ENCODE measurements at places on chromosomes 13 and 19.
A peak's percentile ranks its signal among the peaks of the same experiment; 100 is the strongest.

DNA sequence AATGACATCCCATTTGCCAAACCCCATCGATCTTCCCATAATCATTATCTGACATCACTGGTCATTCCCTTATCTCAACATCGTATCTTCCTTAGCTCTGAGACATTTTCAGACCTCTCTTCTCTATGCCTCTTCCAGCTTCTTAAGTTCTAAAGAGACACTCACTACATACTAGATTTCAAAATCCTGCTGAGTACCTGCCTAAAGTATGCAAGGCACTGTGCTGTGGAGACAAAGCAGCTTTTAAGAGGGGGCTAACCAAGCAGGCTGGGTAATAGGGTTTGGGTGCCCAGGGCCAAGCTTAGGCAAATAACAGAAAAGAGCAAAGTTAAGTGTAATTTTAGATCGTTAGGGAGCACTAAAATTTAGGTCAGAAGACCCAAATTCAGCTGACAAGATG lies 3.4 kb upstream of the POMP start:
- no peak for DNase-seq

DNA sequence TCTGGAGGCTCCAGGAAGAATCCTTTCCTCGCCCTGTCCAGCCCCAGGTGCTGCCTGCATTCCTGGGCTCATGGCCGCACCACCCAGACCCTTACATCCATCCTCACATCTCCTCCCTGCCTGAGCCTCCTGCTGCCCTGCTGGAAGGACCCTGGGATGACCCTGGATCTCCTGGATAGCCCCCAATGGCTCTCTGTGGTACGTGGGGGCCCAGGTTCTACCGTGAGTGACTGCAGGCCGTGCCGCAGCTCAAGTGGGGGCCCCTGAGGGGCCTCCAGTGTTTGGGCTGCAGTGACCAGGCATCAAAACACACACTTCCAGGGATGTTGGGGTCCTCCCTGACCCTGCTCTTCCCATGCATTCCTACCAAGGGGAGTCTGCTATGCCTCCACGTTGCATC lies 8.3 kb upstream of the MCF2L start:
- DNase-seq: no peak

DNA sequence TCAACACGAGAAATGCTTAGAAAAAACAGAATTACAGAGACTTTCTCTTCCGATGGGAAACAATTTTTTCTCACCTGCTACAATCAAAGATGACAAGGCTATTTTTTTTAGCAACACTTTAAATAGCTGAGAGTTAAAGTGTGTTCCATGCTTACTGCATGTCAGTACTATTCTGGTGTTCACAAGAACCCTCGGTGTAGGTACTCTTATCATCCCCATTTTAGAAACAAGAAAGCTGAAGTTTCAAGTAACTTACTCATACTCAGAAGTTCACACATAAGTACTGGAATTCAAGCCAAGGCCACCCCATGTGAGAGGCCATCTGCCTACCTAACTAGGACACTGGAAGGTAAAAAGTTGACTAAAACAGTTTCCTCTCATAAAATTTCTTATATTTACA lies 9.0 kb upstream of the TNFRSF19 start:
- DNase-seq: no peak

GRCh38 chr19:52542984-52543664 lies 15.7 kb downstream of the ZNF808 start:
- DNase-seq: no peak

- DNase-seq: no peak
Measured at GRCh38 chr19:3838661-3839060, 30.2 kb downstream of the ZFR2 start.

DNA sequence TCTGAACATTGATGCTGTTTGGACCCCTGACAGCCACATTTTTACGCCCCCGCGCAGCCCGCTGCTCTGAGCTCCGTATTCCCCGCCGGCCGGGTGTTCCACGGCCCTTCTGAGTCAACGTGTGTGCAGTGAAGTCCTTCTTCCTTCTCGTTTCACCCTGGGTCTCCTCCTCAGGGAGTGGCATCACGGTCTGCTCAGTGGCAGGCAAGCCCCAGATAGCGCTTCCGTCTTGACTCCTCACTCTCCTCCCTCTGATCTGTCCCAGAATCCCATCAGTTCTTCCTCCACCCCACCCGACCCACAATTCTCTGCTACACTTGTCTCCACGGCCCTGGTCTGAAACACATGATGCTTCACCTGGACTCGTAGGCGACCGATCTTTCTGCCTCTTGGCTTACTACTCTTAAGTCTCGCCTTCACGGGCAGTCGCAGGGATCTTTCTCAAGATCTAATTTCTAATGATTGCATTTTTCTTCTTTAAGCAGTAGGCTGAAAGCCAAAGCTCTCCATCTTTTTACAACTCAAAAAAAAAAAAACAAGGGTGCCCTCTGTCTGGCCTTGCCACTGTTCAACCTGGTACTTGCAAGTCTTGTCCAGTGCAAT lies 33.9 kb downstream of the CCNE1 start:
- DNase-seq: peak; percentile 24

- no peak for DNase-seq
Measured at GRCh38 chr13:73991384-73991783, 142.8 kb downstream of the KLF12 start.

- no peak for DNase-seq
Measured at GRCh38 chr13:75795274-75795673, 159.1 kb downstream of the LMO7 start.

DNA sequence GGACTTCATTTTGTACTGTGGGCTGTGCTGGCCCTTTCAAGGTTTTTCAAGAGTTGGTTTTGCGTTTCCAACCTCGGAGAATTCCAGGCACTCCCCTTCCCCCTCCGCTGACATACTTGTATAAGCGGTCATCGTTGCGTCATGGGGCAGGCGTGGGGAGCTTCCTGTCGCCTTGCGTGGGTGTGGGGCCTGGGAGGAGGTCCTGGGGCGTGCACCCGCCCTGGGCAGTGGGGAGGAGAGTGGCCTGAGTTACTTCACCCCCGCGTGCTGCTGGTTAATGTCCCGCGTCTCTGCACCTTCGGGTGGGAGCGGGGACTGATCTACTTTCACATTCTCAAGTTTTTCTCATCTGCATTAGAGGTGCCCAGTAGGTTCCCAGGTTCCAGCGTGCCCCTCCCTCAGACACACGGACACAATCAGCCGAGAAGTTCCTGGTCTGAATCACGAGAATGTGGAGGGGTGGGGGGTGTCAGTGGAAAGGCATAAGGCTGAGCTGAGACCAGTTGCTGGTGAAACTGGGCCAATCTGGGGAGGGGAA lies 4.1 kb downstream of the IER2 start:
- DNase-seq: peak; percentile 65

DNA sequence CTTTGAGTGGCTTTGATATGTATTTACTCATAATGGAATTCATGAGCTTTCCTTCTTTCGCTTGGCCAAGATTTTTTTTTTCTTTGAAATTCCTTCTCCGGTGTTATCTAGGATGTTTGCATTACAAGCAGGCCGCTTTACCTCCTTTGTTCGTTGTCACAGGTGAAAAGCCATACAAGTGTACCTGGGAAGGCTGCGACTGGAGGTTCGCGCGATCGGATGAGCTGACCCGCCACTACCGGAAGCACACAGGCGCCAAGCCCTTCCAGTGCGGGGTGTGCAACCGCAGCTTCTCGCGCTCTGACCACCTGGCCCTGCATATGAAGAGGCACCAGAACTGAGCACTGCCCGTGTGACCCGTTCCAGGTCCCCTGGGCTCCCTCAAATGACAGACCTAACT lies 16.7 kb downstream of the KLF5 start:
- DNase-seq: no peak

- peak; percentile 98 for DNase-seq
Measured at GRCh38 chr19:32674931-32675719, at the start of gene ANKRD27. Gene ANKRD27, minus strand, starts transcription at chr19:32675180. Its CDS starts 16,165 bp downstream, at chr19:32659015.

GRCh38 chr13:59408738-59409137 lies 755.0 kb downstream of the DIAPH3 start:
- no peak for DNase-seq

GRCh38 chr13:30785191-30785850 lies 50.0 kb downstream of the ALOX5AP start:
- no peak for DNase-seq

DNA sequence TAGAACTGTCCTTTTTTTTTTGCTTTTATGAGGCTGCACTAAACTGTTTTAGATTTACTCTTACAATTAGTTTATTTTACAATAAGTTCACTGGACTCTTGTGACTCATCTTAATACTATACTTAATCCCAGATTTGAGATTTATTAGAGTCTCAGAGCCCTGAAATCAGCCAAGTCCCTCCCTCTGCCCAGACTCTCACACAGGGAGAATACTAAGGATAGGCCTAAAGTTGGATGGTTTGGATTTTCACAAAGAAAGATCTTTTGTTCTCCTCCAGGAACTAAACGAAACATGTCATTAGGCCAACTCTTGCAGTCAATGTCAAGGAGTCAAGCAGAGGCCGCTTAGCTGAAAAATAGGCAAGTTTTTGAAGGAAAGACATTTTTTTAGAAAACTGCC lies 42.7 kb upstream of the MIR17HG start:
- no peak for DNase-seq

DNA sequence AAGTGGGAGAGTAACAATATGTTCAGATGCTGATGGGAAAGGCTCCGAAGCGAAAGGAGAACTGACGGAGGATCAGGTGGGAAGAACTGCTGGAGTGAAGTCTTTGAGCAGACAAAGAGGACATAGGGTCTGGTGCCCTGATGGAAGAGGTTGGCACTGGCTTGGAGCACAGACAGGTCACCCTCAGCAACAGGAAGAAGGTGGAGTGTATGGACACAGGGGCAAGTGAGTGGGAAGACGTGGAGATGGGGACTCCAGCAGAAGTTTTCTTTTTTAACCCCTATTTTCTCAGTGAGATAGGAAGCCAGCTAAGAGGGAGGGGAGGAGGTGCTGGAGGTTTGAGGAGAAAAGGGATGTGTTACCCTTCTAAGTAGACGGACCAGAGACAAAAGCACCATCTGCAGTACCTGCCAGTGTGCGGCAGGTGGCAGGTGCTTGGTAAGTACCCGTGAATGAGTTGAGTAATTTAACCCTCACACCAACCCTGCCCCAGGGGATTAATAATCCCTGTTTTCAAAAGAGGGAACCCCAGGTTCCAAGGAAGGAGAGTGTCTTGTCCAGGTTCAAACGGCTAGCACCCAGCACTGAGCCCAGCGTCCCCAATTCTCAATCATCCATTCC lies 11.2 kb downstream of the HAS1 start:
- no peak for DNase-seq

GRCh38 chr13:31587698-31588266 lies 151.5 kb upstream of the RXFP2 start:
- no peak for DNase-seq

GRCh38 chr19:7159105-7159933 lies 89.8 kb downstream of the ZNF557 start:
- no peak for DNase-seq

DNA sequence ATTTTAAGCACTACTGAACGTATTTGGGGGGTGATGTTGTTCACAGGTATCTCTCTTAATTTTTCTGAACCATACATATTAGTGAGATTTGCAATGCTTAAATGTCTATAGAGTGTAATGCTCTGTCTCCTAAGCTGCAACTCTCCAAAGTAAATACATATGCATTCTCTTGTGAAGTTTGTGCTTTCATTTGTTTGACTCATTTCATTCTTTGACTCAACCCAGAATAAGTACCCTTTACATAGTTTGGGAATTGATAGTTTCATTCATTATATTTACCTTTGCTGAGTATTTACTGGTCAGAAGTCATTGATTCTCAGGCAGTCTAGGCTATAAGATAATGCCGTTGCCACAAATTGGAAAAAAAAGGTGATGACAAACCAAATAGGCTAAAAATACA lies 406.9 kb downstream of the FGF9 start:
- DNase-seq: no peak

DNA sequence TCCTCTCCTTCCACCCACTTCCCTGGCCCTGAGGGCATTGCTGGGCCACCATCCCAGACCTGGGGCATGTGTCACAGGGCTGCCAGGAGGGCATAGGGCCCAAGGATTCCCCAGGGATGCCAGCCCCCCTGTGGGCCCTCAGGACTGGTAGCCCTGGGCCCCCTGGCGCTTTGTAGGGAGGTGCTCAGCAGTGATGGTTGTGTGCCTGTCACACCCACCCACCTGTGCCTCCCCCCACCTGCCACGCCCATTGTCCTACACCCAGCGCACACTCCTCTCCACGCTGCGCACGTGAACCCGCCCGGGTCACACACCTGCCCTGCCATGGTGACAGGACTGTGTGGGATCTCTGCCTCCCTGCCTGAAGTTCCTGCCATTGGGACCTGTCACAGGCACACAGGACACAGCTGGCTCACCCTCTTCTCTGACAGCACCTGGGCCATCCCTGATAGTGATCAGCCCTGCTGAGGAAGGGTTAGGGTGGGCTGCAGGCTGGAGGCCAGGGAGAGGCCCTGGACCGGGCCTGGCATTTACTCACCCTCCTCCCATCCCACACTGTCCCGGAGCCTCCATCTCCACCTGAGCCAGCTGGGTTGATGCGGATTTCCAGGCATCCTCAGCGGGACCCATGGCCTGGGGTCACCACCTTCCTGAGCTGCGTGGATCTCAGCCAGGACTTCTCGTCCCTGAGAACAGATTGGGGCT lies 23.9 kb downstream of the WTIP start:
- DNase-seq: no peak

GRCh38 chr13:103812558-103812957 lies 746.3 kb upstream of the SLC10A2 start:
- no peak for DNase-seq

GRCh38 chr13:109568339-109568818 lies 218.0 kb downstream of the IRS2 start:
- DNase-seq: no peak

DNA sequence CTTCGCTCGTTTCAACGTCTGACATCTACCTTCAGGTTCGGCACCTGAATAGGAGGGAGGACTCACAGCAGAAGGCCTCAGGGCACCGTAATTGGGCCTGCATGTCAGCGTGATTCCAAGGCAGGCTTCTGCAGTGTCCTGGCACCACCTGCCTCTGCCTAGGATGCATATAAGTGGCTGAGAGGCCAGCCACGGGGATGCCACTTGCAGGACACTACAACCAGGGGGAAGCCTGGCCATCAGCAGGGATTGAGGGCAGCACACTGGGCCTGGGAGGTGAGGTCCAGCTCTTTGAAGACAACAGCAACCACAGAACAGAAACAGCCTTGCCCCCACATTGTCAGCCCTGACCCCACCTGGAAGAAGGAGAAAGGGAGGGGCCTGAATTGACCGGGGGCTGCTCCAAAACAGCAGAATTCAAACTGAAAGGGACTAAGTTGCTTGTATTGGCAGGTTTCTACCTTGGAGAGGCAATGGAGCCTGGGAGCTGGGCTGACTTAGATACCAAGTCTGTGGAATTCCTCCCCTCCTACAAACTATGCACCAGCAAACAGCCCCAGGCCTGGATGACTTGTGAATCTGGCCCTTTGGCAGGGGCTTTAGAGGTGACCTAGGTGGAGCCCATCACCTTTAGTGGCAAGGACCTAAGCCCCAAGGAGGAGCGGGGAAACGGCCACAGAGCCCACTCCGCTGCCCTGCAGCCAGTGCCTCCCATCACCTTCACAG lies 34.1 kb upstream of the POMP start:
- DNase-seq: no peak
